ENCODE measurements at places on chromosomes 1 and 21. TPM values are rescaled to one million over a fixed set of nuclear protein-coding genes. Genes with fewer than 3 reads are reported as not detected.

DNA sequence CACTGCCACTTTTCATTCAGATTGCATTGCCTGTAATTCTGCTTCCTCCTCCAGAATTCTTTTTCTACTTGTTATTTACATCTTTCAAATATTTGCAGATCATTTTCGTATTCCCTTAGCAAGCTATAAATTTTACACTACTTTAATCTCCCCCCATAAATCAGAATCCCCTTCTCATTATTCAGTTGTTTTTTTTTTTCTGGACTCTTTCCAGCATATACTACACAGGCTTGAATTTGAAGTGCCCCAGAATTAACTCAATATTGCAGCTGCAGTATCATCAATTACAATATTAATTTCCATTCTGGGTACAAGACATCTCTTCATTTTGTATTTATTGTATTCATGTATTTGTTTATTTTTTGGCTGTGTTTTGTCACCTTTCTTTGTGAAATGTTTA lies 1494.3 kb downstream of the AMY1C start:
- no peak for DNase-seq

DNA sequence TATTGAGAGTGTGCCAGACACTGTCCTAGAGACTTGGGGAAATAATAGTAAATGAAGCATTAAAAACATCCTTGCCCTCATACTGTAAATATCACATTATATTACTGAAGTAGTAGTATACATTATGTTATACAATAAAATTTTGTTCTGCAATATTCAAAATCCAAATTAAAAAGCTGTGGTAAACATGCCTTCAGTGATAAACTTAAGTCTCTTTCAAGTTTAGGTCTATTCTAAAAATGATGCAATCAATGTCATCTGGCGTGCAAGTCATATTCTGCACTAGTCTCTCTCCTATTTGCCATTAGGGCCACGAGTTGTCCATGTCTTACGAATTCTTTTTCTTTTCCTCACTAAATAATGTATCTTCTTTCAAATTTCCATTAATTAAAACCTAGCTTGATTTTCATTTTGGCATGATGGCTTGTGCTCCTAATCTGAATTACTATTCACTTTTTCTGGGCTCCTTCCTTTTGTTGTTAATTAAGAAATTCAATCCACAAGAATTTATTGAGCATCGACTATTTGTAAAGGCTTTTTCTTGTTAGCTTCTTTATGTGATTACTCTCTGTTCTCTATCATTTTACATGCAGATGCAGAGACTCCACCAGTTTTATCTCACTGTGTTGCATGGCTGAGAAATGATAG lies 130.7 kb downstream of the COQ8A start:
- DNase-seq = no peak

DNA sequence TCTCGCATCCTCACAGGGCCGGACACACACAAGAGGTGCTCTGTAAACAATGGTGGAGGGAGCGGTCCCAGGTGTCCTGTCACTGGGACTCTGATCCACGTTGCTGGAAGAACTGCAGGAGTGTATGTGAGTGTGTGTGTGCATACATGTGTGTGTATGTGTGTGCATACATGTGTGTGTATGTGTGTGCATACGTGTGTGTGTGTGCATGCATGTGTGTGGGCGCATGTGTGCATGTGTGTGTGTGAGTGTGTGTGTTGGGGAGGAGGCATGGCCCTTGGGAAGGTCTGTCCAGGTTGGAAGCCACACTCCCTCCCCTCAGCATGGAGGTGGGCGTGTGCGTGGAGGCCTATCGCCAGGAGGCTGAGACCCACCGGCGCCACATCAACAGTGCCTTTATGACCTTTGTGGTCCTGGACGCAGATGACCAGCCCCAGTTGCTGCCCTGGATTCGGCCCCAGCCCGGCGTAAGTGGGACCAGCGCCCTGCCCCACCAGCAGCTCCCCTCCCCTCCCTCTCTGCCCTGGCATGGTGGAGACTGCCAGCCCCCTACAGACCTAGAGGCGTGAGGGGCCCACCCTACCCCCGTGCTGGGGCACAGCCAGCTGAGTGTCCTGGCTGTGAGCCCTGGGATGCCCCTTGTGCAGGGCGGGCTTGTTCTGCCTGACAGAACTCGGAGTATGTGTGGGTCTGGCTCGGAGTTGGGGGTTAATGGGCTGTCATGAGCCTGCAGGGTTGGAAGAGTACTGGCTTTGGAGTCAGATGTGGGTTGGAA lies 22.2 kb downstream of the FAM151A start:
- no peak for DNase-seq

- DNase-seq = no peak
Measured at GRCh38 chr1:93111065-93111464, 32.0 kb downstream of the MTF2 start.

DNA sequence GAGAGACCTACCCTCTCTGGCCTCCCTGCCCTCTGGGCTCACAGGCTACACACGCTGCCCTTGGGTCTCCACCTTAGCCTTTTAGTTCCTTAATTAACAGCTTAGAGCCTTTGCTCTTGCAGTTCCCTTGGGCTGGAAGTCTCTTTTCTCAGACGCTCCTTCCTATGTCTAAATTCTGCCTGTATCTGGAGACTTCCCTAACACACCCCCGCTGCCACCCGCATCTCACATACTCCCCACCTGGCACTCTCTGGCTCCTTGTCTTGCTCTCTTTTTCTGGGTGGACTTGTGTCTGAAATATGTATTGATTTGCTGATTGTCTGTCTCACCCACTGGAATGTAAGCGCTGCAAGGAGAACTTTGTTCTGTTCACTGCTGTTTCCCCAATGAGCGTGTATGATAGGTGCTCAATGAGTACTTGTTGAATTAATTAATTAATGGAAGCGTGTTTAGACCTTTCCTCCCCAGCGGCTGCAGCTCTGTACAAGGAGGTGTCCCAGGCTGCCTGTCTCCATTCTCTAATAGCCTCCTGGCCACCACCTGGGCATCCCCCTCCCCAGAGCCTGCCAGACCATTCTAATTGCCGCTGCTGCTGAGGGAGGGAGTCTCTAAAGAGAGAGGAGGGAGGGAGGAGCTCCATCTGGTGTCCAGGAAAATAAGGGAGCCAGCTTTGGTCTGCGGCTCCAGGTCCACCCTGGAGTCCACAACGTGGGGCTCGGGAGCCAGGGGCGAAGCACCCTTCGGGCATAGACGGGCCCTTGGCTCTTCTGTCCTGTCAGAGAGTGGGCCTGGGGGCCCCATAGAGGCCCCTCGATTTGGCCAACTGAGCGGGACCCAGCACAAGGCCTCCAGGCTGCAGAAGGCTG lies 95.4 kb downstream of the RNF220 start:
- DNase-seq = no peak

DNA sequence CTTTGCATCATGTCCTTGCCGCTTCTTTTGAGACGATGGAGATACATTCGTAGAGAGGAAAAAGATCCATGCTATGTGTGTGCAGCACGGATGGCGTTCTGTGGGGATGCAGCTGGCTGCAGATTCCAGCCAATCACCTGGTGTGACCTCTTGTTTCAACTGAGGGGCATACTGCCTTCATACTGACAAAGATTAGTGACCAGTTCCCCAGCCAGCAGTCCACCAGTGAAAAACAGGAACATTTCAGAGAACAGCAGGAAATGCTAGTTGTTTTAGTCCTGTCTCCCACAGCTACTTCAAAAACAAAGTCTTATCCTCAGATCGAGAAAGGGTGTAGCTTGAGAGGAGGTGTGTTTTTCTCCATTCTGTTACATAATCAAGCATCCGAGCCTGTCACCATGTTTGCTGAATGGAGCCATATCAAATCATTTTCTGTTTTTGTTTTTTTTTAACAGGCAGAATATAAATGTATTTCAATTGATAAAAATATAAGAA lies 255.7 kb upstream of the FMN2 start:
- no peak for DNase-seq

Gene THRAP3
- 53.5 TPM for total RNA-seq

GRCh38 chr1:96357141-96357765 lies 364.3 kb upstream of the PTBP2 start:
- DNase-seq = no peak

- DNase-seq = no peak
Measured at GRCh38 chr1:53722025-53722424, 16.9 kb downstream of the GLIS1 start.

- no peak for DNase-seq
Measured at GRCh38 chr1:184482136-184482535, 95.3 kb downstream of the C1orf21 start.

- DNase-seq = no peak
Measured at GRCh38 chr1:32275424-32275823, 16.5 kb upstream of the HDAC1 start.

GRCh38 chr1:236515443-236515958 lies 8.3 kb upstream of the LGALS8 start:
- no peak for DNase-seq

DNA sequence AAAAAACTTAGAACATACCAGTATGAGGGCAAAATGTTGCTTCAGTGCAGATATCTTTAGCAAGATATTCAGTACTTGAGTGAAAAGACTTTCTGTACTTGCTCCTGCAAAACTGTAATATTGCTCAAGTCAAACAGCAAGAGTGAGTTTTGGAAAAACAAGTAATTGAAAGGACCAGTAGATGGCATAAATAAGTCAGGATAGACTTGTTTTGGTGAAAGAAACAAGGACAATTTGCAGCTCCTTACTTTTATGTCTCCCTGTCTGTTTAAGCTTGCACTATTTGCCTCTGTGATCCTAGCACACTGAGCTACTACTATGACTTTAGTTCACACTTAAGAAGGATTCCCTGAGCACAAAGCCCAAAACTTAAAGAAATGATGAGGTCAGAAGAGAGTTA lies 39.1 kb downstream of the IFI44 start:
- DNase-seq = peak; percentile 48

Gene CLCA4
- total RNA-seq = not detected

Gene SAMD11
- 37.0 TPM for total RNA-seq

- peak; percentile 39 for DNase-seq
Measured at GRCh38 chr1:230031131-230031530, 35.9 kb upstream of the GALNT2 start.

GRCh38 chr1:210374600-210374953 lies 45.9 kb downstream of the HHAT start:
- DNase-seq = no peak

Gene PRKAA2
- total RNA-seq = 4.0 TPM

Gene PSRC1
- 42.3 TPM for total RNA-seq

DNA sequence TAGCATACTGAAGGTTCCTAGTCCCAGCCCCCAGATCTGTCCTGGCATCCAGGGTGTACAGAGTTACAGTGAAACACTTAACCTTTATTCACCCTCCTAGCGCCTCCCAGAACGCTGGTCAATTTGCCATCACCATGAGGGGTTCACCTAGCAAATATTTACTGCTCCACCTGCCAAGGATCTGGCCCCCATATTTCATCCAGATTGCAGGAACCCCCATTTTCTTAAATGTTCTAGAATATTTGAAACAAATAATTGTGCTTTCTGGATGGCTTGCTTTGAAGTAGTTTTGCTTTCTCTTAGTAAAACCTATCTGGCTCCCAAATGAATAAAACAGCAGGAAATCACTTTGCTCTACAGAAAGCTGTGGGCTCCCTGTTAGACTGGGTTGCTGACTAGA lies 37.7 kb downstream of the KCNN3 start:
- DNase-seq = no peak

DNA sequence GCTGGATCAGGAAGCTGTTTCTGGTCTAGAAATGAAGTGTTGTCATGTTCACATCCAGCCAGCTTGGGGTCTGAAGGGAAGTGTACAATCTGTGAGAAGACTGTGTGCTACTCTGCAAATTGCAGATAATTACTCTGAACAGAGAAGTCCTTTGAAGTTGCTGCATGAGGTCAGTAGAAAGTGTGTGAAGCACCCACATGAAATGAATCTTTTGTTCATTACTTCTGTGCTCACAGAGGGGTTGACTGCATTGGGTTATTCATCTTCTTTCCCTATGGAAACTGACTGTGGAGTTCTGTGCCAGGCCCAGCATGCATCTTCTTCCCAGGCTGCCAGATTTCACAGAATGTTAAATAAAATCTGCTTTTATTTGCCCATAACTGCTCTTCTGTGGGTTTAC lies 47.1 kb downstream of the CTH start:
- no peak for DNase-seq

Gene MR1
- 21.1 TPM for total RNA-seq

DNA sequence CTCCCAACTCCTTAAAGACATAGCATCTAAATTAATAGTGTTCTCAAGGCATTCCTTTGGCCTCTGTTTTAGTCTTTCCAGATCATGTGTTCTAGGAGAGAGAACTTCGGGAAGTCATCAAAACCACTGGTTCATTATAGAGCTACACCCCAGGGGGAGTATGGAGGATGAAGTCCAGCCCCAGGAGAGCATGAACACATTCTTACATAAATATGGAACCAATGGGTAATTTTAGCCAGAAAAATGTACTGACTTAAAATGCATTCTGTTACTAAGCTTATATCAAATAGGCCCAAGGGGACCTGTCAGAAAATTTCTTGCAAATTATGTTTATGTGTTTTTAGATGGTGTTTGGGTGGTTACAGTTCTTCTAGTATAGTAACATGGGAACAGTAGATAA lies 165.2 kb downstream of the NTMT2 start:
- DNase-seq = no peak

- DNase-seq = no peak
Measured at GRCh38 chr1:209207126-209207700, 376.3 kb upstream of the CAMK1G start.

DNA sequence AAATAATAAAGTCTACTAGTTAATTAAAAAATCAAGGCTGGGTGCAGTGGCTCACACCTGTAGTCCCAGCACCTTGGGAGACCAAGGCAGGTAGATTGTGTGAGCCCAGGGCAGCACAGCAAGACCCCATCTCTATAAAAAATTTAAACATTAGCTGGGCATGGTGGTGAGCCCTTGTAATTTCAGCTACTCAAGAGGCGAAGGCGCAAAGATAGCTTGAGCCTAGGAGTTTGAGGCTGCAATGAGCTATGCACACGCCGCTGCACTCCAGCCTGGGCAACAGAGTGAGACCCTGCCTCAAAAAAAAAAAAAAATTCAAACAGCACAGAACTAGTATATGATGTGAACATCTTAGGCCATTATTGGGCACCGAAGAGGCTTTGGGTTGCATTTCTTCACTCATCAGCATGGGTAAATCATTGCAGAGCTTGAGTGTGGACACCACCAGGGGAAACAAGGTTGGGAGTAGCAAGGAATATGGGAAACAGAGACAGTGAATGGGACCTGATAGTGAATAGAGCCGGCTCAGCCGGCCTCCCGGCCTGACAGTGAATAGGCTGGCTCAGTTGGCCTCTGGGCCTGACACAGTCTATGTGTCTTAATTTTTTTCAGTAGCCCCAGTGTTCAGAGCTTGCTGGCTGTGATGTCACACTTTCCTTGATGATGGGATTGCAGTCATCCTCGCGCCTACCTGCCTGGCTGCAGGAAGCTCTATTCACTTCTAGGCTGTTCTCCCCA lies 89.1 kb upstream of the ERRFI1 start:
- no peak for DNase-seq

Gene TDRD5
- total RNA-seq = not detected

Gene DOCK7
- total RNA-seq = 41.2 TPM

DNA sequence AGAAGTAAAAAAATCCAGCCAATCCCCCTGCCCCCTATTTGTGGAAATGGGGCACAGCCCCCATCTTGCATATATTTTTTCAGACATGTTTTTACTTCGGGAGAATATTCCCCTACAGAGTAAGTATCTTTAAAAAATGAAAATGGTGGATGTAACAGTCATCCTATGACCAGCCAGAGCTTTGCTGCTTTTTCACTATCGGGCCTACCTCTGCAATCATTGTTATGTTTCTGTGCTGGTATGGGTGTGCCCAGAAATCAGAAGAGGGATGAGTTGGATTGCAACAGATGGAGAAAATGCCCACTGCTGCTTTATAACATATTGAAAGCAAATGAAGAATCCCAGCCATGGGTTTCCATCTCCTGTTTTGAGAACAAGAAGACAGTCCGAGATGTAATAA lies 2.9 kb downstream of the CD247 start:
- DNase-seq = no peak
